Stimulated activated CD8-positive, alpha-beta memory T cell treated with anti-CD3 and anti-CD28 coated beads, Interleukin-15, amount 100 ng/mL, for 4 hours (primary cell): ENCODE measurements at places on chromosomes 7 and 10.

DNA sequence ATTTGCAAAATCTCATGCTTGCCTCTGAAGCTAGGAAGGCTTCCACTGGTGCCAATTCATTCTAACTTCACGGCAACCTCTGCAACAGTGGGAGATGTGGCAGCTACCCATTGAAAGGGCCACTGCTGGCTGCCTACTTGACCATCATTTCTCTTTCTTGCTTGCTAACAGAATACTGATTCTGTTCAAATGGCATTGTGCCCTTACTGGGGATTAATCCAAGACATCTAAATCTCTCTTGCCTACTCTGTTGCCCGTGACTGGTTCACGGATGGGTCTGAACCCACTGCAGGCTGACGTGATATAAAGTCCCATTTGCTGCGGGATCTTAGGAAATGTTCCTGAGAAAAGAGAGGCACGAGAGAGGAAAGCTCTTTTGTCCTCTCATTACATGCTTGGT is 51.3 kb upstream of the GSDME start:
- no peak for DNase-seq

DNA sequence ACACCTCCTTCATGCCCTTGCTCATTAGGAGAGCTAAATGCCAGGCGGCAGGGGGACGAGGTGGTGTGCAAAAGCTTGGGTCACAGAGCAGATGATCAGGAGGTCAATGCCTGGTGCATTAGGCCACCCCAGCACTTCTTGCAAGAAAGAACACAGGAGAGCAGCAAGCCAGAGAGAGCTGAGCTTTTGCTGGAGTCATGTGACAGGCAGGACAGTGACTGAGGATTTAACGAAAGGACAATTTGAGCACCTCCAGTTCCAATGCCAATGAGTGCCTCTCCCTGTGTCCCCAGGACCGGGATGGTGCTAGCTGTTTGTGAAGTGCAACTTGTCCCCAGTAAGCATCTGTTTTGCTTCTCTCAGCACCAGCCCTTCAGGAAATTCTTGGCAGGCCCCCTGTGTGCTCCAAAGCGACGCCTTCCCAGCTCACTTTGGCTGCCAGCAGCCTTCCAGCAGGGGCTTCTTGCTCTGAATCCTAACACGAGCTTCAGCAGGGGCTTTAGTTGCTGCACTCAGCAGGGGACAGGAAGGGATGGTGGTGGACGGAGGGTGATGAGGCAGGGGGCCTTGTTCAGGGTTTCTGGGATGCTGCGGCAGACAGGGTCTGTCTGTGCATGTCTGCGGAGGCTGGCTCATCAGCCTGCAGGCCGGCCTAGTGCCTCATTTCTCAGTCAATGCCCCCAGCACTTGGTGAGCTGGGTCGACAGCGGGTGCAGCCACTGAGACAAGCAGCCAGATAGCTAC is 368.1 kb downstream of the RPS24 start:
- no peak for DNase-seq

DNA sequence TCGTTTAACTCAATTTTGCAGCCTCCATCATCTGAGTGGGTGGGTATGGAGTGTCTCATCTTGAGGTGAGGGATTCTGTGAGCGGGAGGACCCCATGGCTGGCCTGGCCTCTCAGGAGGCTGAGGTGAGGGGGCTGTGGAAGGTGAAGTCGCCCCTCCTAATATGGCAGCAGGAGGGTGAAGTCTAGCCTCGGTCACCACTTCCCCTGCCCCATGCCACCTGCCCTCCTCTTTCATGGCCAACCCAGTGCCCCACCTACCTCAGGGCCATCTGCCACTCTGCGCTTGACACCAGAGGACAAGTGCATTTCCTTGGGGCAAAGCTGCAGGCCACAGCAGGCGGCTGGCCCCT is 8.7 kb downstream of the RASGEF1A start:
- DNase-seq, result no peak

GRCh38 chr10:127071126-127071525 is 125.3 kb downstream of the INSYN2A start:
- DNase-seq, result no peak

- no peak for DNase-seq
These were observed 68.3 kb upstream of the SMNDC1 start for GRCh38 chr10:110373059-110373458.

DNA sequence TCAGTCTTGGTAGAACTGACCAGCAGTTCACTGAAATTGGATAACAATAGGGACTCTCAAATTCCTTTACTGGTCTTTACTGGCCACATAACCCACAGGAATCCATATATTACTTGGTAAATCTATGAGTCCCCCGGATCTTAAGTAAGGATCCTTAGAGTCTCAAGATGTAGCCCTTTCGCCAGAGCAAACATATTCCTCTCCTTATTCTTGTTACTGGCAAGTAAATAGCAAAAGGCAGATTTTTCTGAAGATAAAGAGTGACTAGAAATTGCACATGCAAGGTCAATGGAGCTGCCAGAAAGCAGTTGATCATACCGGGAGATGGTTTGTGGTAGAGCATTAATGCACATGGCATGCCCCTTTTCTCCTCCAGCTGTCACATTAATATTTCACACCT is 283.0 kb downstream of the HDAC9 start:
- no peak for DNase-seq

DNA sequence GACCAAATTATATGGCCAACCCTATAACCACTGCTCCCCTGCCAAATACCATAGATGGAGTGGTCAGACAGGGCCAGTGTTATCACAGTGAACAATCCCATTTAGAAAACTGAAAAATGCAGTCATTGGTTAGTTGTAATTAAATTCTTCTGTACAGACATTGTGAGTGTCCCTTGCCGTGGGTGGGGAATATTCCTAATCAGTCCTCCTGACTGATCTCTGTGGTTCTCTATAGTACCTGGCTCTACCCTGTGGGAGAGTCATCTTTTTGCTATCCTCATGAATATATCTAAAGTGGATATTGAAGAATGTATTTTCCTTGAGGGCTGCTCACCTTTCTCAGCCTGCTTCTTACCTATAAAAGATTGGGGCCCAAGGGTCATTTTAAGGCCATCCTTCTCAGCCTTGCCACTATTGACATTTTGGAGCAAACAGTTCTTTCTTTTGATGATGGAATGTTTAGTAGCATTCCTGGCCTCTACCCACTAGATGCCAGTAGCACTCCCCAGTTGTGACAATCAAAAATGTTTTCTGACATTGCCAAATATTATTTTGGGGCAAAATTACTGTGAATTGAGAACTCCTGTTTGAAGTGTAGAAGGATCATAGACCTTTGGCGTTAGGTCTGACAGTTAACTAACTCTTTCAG is 110.2 kb downstream of the MAPK8 start:
- no peak for DNase-seq

DNA sequence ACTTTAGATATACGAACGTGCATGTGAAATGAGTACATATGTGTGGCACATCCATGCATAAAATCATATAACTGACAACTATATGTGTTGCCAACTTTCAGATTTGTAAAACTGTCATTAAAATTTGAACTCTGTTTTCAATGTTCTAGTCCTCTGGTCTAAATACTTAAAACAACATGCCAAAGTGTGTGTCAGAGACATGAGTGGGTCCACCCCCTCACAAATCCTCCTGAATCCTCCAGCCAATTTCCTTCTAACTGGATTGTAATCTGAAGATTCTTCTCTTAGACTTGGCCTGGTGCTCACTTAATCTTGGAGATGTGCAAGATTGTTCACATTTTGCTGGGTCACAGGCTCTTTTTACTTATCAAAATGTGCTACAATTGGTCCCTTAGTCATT is 184.1 kb downstream of the RELN start:
- DNase-seq, result no peak

- no peak for DNase-seq
These were observed 292.0 kb upstream of the FZD8 start for GRCh38 chr10:35933940-35934641.

DNA sequence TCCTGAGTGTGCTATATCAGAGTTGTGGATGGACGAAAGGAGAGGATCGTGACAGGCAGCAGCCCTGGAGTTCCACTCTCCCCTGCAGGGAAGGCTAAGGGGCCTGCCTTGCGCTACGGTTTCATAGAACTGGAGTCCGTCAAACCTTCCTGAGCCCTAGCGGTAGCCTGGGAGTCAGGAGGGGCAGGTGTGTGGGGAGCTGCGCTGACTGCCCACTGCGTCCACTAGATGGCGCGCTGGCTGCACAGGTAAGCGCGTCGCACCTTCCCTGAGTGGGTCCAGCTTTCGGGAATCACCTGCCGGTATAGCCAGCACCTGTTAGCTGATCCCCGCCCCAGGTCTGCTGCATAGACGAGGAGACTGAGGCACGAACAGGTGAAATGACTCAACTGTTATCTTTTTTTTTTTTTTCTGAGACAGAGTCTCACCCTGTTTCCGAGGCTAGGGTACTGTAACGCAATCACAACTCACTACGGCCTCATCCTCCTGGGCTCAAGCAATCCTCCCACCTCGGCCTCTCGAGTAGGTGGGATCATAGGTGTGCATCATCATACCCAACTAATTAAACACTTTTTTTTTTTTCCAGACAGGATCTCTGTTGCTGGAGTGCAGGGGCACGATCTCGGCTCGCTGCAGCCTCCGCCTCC is 20.2 kb upstream of the BAIAP2L1 start:
- peak; percentile 13 for DNase-seq

- no peak for DNase-seq
These were observed 167.0 kb upstream of the CCDC6 start for GRCh38 chr10:60073397-60073780.

GRCh38 chr10:32790483-32790882 is 167.5 kb downstream of the ITGB1 start:
- DNase-seq, result no peak

DNA sequence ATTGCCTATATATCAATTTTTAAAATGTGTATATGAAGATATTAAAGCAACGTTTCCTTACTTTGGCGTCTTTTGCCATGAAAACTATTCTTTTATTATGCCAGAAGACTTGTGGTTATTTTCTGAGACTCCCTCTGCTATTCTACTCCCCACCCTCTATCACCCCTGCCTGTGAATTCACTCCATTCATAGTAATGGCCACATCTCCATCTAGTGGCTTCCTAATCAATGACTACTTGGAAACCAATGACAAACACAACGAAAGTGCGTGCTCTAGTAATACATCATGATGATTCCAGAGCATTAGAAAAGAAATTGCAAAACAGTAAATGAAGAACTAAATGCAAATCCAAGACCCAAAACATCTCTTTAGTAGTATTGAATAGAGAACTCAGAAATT is 186.7 kb upstream of the HGF start:
- DNase-seq, result no peak

- DNase-seq, result no peak
These were observed 53.3 kb upstream of the SP8 start for GRCh38 chr7:20839987-20840386.

GRCh38 chr10:104002911-104003310 is 36.0 kb downstream of the SLK start:
- DNase-seq, result no peak

DNA sequence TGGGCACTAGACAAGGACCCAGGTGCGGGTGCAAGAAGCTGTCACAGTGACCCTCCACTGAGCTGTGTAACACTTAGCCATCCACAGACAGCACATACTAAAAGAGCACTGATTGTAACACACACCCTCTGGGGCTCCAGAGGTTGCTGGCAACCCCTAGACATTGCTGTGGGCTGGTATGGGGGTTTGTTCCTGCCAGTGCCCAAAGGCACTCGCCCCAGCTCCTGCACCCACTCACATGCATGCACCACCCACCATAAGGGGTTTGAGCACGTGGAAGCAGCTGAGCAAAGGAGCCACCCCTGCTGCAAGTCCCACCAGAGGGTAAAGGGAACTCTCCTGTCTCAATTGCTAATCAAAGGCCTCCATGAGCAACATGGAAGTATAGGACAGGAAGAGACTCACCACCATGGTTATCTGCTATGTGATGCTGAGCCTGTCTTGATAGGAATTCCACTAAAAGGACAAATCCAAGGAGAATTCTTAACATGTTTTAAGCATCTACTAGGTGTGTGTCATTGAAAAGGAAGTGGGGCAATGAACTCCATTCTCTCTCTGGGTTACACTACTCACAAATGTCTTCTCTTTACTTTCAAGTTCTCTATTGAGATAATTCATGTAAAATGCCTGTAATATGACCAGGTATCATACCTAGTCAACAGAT is 103.1 kb downstream of the GFRA1 start:
- no peak for DNase-seq

DNA sequence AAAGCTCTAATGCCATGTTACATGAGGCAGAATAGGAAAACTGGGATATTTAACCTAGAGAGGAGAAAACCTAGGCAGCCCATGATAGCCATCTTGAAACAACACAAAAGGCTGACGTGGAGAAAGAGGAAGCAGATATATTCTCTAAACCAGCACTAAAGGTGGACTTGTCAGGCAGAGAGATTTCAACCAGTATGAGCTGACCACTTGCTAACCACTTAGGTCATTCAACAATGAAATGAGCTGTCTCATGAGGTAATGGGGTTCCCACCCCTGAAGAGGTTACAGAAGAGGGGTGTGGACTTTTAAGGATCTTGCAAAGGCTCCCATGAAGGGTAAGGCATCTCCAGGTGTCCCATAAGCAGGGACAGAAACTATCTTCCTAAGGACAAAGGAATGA is 26.8 kb upstream of the EGR2 start:
- DNase-seq, result no peak
